Epithelial cell of alveolus of lung (primary cell): ENCODE measurements at places on chromosomes 13 and 19. TPM values are rescaled to one million over a fixed set of nuclear protein-coding genes. Genes with fewer than 3 reads are reported as not detected.

Gene ZNF471
- total RNA-seq, result 0.52 and 3.1 TPM in 2 replicates

Gene SAE1
- 74.9 and 133 TPM in 2 replicates for total RNA-seq

Gene CEACAM20
- total RNA-seq, result not detected in 2 replicates

Gene CCDC70
- total RNA-seq, result not detected in 2 replicates

Gene COG3
- total RNA-seq, result 17.8 and 27.2 TPM in 2 replicates

Gene CLEC17A
- total RNA-seq, result not detected in 2 replicates

Gene MPHOSPH8
- 8.9 and 12.6 TPM in 2 replicates for total RNA-seq

Gene NLRP9
- not detected in 2 replicates for total RNA-seq

Gene PCDH17
- 0.52 and 0.64 TPM in 2 replicates for total RNA-seq

Gene LRRC63
- total RNA-seq, result not detected in 2 replicates

Gene C2CD4C
- 0.13 and 0.64 TPM in 2 replicates for total RNA-seq

Gene RPL13A
- 3,720 and 4,767 TPM in 2 replicates for total RNA-seq

Gene CD33
- total RNA-seq, result not detected in 2 replicates

Gene FUT3
- 1.0 TPM in 1 of 2 replicates, not detected in the other for total RNA-seq

Gene TMEM145
- total RNA-seq, result 0.24 TPM in 1 of 2 replicates, not detected in the other

Gene SIGLEC8
- total RNA-seq, result not detected in 2 replicates

Gene EID2B
- total RNA-seq, result 2.7 and 5.1 TPM in 2 replicates

Gene NEK3
- 6.1 and 8.5 TPM in 2 replicates for total RNA-seq

Gene C19orf38
- 0.78 and 2.6 TPM in 2 replicates for total RNA-seq

Gene TRPC4
- total RNA-seq, result 4.3 and 6.9 TPM in 2 replicates

Gene CBY2
- not detected in 2 replicates for total RNA-seq

Gene SMIM44
- not detected in 2 replicates for total RNA-seq

Gene FBL
- total RNA-seq, result 161 and 277 TPM in 2 replicates
